Activated T-helper 1 cell treated with anti-CD3 and anti-CD28 coated beads, Interleukin-2, amount 50 U/mL, for 16 hours (primary cell): ENCODE measurements at places on chromosomes 2 and 18.

GRCh38 chr18:79518028-79518682 is 122.4 kb downstream of the NFATC1 start:
- no peak for DNase-seq

GRCh38 chr2:37856101-37856751 is 68.9 kb upstream of the RMDN2 start:
- DNase-seq: no peak

DNA sequence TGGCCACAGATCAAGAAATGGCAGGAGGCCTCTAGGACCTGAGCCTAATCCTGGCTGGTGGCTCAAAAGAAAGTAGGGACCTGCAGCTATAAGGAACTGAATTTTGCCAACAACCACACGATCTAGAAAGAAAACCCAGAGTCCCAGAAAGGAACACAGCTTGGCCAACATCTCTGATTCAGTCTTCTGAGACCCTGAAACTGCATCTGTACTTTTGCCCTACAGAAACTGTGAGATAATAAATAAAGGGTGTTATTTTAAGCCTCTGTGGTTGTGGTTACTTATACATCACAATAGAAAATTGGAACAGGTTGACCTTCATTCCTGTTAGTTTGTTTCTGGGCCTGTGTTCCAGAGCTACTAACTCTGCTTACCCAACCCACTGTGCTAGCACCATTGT is 356.8 kb upstream of the ST6GAL2 start:
- DNase-seq: no peak

- no peak for DNase-seq
Measured at GRCh38 chr18:34639687-34640086, 70.4 kb upstream of the DTNA start.

DNA sequence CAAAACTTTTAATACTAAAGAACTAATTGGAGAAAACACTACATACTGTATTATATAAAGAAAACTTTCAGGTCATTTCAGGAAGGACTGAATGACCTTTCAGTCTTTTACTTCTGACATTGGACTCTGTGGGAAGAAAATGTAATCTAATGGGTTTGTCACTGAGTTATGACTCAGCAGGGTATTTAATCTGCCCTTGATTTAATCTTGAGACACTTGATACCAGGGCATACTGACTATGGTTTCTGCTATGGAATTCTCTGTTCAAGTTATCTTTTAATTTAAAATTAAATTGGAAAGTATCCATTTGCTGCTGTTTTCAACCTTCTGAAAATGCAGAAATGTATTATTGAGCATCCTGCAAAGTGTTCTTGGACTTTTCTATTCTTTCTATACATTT is 354.2 kb upstream of the GALNT5 start:
- DNase-seq: no peak

DNA sequence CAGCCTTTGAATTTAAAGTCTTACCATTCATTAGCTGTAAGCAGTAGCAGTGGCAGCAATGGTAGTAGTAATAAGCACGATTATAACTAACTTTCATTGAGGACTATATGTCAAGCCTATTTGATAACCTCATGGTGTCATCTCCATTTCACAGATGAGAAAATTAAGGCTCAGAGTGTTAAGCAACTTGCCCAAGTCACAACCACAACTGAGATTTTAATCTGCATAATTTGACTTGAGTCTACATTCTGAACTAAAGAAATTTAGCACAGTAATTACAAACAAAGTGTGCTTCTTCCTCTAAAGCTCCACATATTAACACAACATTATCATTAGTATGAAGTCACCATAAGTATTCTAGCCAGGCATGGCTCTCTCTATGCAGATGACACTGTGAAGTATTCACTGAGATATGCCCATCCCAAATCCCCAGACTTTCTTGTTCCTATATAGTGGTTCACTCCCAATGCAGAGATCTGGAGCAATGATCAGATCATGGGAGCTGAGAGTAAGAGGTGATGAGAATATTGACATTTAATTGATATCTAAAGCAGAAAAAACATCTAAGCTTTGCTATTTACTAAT is 120.2 kb downstream of the ATAD2B start:
- no peak for DNase-seq

GRCh38 chr2:138658187-138658894 is 121.8 kb downstream of the NXPH2 start:
- DNase-seq: no peak

GRCh38 chr2:68646303-68646702 is 2.9 kb downstream of the PROKR1 start:
- no peak for DNase-seq

- no peak for DNase-seq
Measured at GRCh38 chr18:31977270-31977872, 34.4 kb upstream of the TRAPPC8 start.

DNA sequence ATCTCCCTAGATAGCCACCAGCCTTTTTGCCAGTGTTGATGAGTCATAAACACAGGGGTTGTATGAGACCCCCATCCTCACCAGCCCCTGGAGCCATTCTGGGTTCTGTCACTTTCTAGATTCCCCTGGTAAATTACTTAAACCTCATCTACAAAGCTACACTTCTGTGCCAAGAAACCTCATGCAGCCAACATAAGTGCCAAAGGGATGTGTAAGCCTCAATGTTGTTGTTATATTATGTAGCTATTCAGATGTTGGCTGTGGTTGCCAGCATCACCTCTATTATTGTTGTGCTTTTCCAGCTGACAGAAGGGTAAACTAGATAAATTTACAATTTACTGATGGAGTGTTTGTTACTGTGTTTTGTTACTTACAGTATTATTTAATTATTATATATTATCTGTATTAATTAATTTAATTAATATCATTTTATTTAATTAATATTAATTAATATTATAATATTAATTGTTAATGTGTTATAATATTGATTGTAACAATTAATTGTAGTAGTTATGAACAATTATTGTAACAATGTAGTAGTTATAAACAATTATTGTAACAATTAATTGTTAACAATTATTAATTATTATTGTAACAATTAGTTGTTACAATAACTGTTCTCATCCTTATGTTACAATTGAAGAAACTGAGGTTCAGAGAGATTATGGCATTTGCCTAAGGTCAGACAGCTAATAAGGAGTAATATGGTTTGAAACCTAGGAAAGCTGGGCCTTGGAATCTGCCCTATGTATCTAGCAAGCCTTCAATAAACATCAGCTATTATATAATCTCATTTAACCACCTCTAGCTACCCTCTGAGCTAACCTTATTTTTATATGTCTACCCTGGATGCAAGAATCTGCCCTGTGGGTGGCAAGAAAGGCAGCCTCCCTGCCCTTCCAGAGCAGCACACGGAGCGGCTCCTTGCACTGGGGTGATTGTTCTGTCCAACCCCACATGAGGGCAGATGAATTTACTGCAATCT is 36.1 kb downstream of the PSTPIP2 start:
- DNase-seq: no peak

DNA sequence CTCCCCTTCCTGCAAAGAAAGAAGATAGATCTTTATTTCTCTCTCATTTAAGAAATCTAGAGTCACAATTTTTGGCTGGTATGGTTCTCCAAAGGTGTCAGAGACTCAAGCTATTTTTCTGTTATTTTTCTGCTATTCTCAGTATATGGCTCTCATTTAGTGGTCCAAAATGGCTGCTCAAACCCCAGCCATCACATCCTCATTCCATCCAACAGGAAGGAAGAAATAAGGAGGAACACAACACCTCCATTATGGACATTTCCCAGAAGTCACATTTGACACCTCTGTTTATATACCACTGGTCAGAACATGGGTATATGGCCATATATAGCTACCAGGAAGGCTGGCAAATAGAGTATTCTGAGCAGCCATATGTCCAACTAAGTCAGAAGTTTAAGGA is 7.4 kb upstream of the DDX1 start:
- no peak for DNase-seq

DNA sequence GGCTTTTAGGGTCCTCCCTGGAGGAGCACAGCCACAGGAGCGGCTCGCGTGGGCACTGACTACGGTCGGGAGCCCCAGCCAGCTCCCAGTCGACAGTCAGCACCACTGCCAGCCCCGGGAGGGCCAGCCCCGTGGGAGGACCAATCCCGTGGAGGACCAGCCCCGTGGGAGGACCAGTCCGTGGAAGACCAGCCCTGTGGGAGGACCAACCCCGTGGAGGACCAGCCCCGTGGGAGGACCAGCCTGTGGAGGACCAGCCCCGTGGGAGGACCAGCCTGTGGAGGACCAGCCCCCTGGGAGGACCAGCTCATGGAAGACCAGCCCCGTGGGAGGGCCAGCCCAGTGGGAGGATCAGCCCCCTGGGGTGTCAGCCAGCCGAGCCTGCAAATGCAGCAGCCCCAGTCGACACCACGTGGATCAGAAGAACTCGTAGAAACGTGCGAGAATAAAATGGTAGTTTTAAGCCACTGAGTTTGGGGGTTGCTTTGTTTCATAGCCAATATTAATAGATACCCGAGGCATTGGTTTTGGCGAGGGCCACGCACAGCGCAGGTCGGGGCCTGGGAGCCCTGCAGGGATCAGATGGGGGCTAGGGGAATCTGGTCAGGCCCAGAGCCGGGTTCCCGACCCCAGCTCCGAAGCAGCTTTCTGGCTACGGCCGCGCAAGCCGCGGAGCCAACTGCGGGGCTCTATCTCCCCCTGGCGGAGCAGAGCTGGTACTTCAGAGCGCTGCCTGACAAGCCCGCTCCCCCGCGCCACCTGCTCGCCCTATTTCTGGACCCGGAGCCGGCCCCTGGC is 73.0 kb downstream of the TEX51 start:
- DNase-seq: peak; percentile 27

GRCh38 chr18:13137670-13138419 is 80.7 kb upstream of the LDLRAD4 start:
- no peak for DNase-seq

GRCh38 chr2:85245891-85246290 is 81.9 kb downstream of the TGOLN2 start:
- DNase-seq: no peak

GRCh38 chr2:71631411-71631931 is 178.1 kb downstream of the DYSF start:
- no peak for DNase-seq

- DNase-seq: no peak
Measured at GRCh38 chr18:68721681-68722583, 7.0 kb upstream of the TMX3 start.

GRCh38 chr18:76212960-76213359 is 282.1 kb downstream of the ZNF516 start:
- no peak for DNase-seq

GRCh38 chr2:195318440-195319111 is 338.4 kb upstream of the SLC39A10 start:
- DNase-seq: no peak

- DNase-seq: no peak
Measured at GRCh38 chr2:85988914-85989270, 100.1 kb upstream of the ST3GAL5 start.

- no peak for DNase-seq
Measured at GRCh38 chr2:200829258-200829655, 17.5 kb downstream of the BZW1 start.

GRCh38 chr2:200376513-200377354 is 70.2 kb downstream of the SPATS2L start:
- DNase-seq: no peak

DNA sequence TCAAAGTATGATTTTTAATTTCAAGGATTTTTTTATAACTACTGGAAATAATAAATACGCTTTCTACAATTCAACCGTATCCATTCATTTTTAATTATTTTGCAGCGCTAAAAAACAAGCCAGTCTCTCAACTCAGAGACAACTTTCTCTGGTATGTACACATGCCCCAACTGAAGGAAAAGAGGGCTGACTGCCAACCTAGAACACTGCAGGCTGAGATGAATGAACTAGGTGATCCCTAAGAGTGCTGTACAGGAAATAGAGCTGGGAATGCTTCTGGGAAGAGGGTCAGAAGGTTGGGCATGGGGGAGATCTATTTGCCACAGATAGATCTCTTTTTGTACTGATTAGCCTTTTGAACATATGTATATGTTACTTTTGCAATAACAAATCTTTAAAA is 460.1 kb downstream of the NR4A2 start:
- no peak for DNase-seq

DNA sequence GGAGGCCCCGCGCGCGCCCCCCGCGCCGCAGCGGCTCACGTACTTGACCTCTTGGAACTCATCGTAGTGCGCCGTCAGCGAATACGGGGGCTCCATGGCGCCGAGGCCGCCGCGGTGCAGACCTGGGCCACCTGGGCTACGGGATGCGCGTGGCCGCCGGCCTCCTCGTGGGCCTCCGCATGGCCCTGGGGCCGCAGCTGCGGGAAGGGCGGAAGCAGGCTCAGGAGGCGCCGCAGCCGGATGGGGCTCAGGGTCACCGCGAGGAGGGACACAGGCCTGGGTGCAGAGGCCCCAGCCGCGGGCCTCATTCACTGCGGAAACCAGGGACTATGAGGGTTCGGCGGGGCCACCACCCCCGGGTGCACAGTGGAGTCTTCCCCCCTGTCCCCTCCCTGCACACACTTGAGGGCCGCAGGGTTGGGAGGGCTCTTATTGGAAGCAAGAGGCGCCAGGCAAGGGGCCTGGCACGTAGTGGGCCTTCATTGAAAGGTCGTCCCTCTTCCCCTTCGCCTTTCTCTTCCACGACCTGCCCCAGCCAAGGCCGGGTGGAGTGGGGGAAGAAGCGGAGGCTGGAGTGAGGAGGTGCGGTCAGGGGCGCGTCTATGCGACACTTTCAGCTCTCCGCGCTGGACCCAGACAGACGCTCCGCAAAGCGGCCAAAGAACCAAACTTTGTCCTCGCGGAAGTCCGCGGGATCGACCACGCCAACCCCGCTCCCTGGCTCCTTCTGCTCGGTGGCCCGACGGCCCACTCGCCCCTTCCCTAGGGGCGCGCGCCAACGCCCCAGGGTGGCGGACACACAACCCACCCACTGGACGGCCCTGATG is 863 bp downstream of the ECEL1 start:
- no peak for DNase-seq

- DNase-seq: no peak
Measured at GRCh38 chr2:24875272-24875671, 44.8 kb downstream of the ADCY3 start.
